AG08395 (cell line): ENCODE measurements at places on chromosomes 6 and 20.
A peak's percentile ranks its signal among the peaks of the same experiment; 100 is the strongest.

- no peak for DNase-seq
Measured at GRCh38 chr6:158445426-158446085, 114.3 kb upstream of the TMEM181 start.

GRCh38 chr6:138293428-138294395, 75.4 kb upstream of the PBOV1 start:
- peak; percentile 39 for DNase-seq

GRCh38 chr6:165448210-165448609, 138.8 kb upstream of the C6orf118 start:
- no peak for DNase-seq

DNA sequence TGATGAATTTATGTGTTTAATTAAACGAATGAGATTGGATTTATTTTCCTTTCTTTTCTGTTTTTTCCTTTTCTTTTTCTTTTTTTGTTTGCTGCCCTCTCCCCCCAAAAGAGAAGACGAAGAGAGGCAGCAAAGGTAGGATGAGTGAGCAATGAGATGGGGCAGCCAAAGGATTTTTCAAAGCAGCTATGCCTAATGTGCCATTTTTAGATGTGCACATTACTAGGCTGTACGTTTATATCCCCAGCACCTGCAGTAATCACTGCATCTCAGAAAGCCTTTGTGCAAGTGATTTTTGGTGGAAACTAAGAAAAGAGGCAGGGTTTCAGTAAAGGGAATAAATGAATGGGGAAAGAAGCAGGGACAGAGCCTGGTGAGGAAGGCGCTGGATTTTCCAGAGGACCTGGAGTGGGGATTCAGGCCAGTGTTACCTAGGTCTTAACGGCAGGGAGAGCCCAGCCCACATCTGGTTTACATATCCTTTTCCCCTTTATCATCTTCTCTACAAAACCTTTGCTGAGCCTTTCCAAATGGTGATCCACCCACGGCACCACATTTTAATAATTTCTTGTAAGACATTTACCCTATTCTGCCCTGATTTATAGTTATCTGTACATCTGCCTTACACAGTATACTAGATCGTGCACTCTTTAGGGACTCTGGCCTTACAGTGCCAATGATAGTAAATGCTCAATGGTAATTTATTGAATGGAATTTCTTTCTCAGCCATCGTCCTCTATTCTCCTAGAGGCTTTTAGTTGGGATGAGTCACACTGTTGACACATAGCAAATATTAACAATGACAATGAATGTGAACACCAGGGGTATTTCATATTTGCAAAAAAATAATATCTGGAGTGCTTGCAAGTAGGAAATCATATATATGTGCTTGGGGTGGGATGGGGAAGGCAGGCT, 38.3 kb upstream of the ATXN1 start:
- peak; percentile 48 for DNase-seq

DNA sequence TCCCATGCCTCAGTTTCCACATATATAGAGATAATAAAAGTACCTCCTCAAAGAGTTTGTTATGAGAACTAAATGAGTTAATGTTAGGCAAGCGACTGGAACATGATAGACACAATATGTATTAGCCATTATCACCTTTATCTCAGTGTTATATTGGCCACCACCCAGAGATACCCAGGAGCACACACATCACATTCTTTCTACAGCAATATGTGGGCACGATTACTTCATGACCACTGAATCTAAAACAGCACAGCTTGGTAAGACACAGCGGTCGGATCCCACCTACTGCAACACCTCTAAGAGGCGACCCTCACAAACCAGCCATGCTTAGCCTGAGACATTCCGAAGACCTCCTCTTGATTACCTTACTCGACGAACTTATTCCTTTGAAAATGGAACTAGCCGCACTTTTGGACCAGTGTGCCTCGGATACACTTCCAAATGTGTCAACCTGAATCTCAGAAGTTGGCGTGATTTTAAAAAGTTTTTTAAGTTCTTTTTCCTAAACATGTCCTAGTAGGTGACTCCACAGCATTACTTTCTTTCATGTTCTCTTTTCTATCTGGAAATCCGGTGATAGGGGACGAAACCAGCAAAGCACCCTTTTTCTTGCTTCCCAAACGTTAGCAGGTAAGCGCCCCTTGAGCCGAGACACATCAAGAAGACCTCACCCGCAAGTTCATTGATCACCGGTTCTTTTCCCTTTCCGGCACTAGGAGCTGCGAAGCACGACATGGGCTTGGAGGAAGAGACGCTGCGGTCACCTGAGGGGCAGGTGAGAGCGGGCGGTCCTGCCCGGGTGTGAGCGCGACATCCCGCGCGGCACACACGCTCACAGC, 923 bp downstream of the GMDS start:
- DNase-seq: no peak

GRCh38 chr6:89989742-89990141, 95.5 kb downstream of the GJA10 start:
- DNase-seq: peak; percentile 89

- no peak for DNase-seq
Measured at GRCh38 chr20:58129721-58130151, 98.7 kb downstream of the ANKRD60 start.

- DNase-seq: no peak
Measured at GRCh38 chr6:107756660-107757355, 67.3 kb downstream of the SCML4 start.

DNA sequence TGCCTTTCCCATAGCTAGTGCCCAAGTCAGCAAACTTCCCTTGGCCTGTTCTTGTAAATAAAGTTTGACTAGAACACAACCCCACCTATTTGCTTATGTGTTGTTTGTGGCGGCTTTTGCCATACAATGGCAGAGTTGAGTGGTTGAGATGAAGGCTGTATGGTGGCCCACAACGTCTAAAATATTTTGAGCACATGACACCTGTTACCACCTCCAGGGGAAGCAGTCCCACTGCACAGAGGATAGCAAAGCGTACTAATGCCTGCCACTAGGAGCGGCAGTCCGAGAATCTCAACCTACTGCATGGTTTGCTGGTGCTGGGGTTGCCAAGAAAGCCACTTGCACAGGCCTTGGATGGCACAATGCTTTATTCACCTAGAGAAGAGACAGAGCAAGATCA, 58.6 kb downstream of the TGM2 start:
- DNase-seq: no peak

DNA sequence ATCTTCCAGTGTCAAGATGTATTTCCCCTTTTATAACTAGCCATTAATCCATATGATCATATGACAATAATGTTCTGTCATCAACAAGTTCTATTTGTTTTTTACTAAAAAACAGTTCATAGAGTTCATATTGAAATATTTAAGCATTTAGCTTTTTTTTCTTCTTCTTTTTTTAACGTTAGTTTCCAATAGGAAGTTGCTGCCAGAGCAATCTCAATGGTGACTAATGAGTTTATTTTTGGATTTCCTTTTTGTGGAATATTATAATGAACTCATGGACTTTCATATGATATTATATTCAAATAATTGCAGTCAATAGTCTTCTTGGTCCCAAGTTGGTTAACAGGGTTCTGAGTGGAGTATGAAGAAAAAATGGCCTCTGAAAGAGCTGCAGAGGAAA, 343.3 kb downstream of the BCKDHB start:
- DNase-seq: no peak

GRCh38 chr20:1225783-1226654, at the start of gene RAD21L1:
TSS of gene RAD21L1 (plus strand) at chr20:1226044. CDS start at chr20:1228454, 2,410 bp downstream.
- peak; percentile 93 for DNase-seq

DNA sequence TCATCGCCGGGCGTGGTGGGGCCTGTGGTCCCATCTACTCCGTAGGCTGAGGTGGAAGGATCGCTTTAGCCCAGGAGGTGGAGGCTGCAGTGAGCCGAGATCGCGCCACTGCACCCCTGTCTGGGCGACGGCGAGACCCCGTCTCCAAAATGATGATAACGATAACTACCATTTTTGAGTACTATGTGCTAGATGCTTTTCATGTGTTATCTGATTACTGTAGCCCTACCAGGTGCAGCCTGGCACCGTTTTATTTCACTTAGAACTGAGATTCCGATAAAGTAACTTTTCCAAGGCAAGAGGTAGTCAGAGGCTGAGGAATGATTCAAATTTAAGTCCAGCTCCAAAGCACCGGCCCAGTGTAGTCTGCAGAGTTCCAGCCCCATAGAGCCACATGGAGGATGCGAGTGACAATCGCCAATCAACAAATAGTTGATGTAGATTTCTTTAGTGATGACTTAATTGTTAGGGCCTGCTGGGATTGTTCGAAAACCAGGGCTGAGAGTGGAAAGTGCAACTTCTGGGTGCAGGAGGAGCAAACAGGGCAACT, 727 bp downstream of the ERMARD start:
- no peak for DNase-seq

DNA sequence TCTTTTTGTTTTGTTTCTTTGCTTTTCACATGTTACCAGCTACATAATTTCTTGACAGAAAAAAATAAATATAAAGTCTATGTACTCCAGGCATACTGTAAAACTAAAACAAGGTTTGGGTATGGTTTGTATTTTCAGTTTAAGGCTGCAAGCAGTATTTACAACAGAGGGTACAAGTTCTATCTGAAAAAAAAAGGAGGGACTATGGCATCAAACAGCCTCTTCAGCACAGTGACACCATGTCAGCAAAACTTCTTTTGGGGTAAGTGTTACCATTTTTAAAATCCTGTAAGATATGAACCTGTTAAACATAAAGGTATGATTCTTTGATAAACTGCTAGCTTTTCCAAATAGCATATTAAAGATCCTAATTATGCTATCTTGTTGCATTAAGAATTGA, 393 bp downstream of the RUNX2 start:
- DNase-seq: no peak

DNA sequence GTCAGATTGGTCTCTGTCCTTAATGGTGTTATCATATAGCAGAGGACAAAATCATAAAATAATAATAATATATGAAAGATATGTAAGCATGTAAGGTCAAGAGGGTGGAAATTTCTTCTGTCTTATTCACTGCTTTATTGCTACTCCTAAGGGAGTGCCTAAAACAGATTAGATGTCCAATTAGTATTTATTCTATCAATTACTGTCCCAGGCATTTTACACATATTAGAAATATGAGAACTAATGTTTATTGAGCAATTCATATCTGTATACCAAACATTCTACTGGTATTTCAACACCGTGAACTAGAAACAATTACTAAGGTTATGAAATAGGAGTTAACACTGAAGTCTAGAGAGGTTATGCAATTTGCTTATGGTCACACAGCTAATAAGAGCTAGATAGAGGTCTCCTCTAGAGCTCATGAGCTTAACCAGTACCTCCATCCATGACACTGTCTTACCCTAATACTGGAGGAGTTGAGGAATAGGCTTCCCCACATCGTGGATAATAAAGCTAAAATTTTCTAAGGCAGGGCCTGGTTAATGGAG, 302.3 kb downstream of the PLCB1 start:
- no peak for DNase-seq

GRCh38 chr6:33696548-33697518, 14.7 kb downstream of the UQCC2 start:
- DNase-seq: peak; percentile 44

DNA sequence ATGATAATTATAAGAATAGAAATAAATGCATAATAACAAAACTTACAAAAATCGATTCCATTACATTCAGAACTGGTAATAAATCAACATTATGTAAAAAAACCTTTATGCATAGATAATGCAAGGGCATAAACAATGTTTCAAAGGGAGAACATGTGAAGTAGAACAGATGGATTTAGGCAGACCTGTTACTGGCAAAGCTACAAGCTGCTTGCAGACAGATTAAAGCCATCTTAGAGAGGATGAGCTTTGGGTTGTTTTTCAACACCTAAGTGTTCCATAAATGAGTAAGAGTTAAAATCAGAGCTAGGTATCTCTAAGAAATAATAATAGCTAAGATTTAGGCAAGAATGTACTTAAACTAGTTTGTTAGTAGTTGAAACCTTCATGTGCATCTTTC, 37.2 kb downstream of the SNAP25 start:
- DNase-seq: no peak

- DNase-seq: no peak
Measured at GRCh38 chr20:9926476-9926875, 87.6 kb upstream of the PAK5 start.

DNA sequence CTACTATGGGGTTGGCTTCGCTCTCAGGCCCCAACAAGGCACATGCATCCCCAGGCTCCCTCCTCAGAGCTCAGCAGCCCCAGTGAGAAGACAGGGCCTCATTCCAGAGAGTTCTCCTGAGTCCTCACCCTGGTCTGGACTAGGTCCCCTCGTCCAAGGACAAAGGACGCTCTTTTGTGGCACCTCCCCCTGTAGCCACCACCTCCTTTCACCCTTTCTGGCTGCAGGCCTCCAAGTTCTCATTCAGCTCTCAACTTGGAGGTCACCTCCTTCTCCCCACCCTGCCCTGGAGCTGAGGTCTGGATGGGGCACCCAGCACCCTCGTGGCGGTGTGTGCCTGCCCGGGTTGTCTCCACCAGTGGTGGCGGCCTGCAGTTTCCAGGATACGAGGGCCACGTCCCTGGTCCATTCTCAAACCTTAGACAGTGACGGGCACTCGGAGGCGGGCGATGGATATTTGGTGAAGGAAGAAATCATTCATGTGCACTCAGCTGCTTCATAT, 2.5 kb downstream of the UNC93A start:
- DNase-seq: no peak

DNA sequence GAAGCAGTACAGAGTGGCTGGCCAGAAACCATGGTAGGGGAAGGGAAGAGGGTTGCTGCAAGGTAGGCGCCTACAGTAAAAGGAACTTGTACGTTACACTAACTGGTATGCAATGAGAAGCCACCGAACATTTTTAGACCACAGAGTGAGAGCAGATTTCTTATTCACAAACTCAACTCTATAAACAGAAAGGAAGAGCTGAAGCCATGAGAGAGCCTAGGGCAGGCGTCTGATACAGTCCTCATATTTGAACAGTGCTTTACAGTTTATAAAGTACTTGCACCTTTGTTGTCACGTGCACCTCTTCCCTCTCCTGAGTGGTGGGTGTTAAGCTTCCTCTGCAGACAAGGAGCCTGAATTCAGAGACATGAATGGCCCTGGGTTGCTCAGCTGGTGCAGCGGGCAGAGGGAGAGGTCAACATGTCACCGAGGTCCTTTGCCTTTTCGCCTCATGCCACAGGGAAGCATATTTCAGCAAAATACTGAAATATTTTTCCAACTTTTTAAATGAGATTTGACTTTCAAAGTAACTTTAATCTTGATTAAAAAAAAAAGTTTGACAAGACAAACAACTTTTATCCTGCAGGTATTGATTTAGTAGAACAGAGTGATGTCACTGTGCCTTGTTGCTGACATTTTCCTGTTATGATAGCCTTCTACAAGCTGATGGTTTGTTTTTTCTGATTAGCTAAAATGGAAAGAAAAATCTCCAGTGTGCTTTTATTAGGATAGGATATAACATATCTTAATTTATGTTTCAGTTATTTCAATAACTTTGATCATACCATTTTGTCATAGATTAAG, 23.8 kb downstream of the UST start:
- DNase-seq: no peak

- no peak for DNase-seq
Measured at GRCh38 chr6:145339089-145339488, 396.2 kb downstream of the EPM2A start.

GRCh38 chr6:137843211-137843610, 23.8 kb upstream of the TNFAIP3 start:
- DNase-seq: no peak
